Left renal cortex interstitium (tissue), 4 donors: ENCODE measurements at places on chromosomes 4 and X.

- DNase-seq = no peak
These were observed 1254.6 kb downstream of the PCDH18 start for GRCh38 chr4:136277741-136278140.

DNA sequence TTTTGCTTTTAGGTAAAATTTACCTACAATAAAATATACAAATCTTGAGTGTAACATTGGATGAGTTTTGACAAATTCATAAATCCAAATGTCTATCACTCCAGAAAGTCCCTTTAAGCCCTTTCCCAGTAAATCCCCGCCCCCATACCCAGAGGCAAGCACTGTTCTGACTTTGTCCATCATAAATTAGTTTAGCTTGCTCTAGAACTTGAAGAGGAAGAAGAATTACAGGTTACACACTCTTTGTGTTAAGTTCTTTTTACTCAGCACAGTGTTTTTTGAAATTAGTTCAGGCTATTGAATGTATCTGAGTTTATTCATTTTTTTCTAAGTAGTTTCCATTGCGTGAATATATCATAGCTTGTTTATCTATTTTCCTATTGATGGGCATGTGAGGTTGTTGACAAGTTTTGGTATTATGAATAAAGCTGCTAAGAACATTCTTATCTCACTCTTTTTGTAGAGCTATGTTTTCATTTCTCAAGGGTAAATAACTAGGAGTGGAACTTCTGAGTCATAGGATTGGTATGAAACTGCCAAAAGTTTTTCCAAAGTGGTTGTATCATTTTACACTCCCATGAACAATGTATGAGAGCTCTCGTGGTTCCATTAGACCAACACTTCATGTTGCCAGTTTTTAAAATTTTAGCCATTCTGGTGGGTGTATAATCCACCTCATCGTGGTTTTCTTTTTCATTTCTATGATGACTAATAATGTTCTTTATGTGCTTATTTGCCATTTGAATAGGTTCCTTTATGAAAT, 22.4 kb upstream of the HPSE start:
- no peak for DNase-seq

GRCh38 chr4:180798036-180798577, 1445.1 kb upstream of the TENM3 start:
- DNase-seq = no peak

GRCh38 chr4:10809905-10810304, 125.3 kb upstream of the CLNK start:
- no peak for DNase-seq

DNA sequence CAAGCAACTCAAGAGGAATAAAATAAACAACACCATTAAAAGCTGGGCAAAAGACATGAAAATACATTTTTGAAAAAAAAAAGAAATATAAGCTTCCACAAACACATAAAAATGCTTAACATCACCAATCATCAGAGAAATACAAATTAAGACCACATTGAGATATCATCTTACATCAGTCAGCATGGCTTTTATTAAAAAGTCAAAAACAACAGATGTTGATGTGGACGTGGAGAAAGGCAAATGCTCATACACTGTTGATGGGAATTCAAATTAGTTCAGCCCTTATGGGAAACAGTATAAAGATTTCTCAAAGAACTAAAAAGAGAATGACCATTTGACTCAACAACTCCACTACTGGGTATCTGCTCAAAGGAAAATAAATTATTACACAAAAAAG, 59.6 kb downstream of the STK32B start:
- DNase-seq = no peak

DNA sequence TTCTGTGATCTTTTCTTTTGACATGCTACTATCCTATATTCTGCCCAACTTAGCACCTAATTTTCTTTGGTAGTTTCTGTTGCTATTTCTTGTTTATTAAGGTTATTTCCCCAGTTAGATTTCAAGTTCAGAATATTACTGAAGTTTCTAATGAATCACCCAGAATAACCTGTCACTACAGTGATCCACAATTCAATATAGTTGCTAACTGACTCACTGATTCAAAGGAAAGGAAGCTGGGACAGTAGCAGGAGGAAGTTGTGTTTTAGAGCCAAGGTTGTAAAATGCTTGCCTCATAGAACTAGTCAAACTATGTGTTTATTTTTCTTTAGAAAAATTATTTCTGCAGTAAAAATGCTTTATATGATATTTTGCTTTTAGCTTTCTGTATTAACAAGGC, 37.4 kb downstream of the PAK3 start:
- no peak for DNase-seq

DNA sequence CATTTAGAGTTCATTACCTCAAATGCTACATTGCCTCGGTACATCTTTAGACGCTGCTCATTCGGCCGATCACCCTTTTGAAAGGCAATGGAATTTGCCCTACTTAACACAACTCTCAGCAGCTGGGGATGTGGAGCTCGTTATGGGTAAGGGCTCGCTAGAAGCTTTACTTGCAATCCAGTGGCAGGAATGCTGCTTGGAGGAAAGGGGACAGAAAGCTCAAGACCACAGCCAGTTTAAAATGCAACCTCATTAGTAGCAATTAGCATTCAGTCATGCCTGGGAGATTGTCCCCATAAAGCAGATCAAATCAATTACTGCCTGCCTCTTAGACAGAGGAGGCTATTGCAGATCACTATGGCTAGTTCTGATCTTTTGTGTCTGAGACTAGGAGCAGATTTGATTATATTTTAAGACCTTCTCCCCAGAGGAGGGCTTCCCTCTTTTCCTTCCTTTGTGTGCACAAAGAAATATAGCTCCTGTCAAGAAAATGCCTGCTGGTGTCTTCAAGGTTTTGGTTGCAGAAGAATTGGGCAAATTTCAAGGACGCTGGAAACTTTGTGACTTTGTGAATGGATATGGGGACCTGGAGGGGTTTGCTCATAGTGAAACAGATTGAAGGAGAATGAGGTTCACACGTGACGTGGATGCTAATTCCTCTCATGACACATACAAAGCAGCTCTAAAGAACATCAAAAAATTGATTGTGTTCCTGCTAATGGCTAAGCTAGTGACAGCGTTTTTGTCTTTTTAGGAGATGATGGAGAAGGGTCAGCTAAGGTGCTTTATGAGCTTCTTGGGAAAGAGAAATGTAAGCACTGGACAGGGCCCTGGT, 237.5 kb upstream of the GLRA2 start:
- DNase-seq = no peak

DNA sequence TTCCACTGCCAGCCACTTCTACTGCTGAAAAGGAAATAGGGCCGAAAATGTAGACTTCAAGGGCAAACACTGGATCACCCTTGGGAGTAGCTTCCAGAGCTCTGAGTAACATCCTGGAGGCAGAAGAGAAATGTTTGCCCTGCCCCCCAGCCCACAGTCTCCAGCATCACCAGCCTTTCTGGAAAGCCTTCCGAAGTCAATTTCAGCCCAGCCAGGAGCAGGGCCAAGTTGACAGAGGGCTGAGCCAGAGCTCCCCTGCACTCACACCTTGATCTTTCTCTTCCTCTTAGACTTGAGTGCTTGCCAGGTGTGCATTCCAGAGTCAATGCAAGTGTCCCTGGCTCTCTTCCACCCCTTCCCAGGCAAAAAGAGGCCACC, 35.2 kb downstream of the SLC25A5 start:
- no peak for DNase-seq

GRCh38 chrX:123610915-123611314, 121.9 kb downstream of the THOC2 start:
- no peak for DNase-seq

GRCh38 chrX:8254401-8254800, 83.3 kb upstream of the VCX2 start:
- no peak for DNase-seq

DNA sequence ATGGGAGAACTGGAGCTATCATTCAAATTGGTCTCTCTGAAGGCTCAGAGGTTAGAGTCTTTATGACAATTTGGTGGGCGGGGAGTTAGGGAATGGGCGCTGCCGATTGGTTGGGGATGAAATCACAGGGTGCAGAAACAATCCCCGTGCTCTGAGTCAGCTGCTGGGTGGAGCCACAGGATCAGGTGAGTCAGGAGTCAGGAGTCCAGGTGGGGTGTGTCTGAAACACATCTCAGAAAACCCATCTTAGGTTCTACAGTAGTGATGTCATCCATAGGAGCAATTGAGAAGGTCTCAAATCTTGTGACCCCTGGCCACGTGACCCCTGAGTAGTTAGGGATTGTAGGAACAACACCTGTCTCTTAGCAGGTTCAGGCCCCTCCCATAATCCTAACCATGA, 41.6 kb upstream of the TLR3 start:
- DNase-seq = no peak

DNA sequence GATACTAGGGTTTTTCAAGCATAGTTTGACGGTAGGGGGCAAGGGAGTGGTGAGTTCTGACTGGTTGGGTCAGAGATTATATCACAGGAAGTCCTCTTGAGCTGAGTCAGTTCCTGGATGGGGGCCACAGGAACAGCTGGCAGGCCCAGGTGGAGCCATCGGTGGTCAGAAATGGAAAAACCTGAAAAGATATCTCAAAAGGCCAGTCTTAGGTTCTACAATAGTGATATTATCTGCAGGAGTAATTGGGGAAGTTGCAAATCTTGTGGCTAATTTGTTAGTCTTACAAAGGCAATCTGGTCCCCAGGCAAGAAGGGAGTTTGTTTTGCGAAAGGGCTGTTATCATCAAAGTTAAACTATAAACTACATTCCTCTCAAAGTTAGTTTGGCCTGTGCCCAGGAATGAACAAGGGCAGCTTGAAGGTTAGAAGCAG, 159.3 kb downstream of the PTCHD1 start:
- DNase-seq = no peak

DNA sequence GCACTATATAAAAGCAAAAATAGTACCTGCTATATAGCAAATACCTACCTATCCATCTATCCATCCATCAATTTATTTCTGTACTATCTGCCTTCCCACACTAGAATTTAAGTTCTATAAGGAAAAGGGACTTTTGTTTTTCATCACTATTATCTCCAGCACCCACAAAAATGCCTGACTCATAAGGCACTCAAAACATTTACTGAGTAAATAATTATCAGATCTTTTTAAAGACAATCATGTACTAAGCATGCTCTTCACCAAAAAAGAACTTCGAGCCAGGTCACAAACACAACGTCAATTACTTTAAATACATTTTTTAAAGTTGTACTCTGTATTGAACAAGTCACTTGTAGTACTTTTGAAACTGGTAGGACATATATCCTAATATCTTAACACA, 119.9 kb downstream of the FBXW7 start:
- no peak for DNase-seq

GRCh38 chr4:2260344-2261109, 1.4 kb downstream of the MXD4 start:
- no peak for DNase-seq

DNA sequence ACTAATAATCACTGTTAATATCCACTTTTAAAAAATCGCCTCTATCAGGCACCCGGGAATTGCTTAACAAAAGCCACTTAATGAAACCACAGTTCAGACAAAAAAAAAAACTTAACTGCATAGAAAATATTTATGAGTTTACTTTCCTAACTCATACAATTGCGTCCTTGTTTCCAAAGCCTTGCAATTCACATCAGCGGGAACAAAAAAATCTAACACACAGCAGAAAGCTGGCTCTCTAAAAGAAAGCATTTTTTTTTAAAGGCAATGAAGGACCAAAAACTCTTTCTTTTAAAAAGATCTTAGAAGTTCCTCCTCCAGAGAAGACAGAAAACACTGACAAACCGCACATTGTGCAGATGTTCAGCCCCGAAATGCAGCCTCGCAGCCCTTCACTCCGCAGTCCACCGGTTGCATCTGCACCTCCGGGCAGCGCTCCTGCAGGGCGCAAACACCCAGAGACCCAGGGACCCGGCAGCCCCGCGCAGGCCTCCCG, 812 bp downstream of the FAT1 start:
- peak; percentile 63 for DNase-seq

DNA sequence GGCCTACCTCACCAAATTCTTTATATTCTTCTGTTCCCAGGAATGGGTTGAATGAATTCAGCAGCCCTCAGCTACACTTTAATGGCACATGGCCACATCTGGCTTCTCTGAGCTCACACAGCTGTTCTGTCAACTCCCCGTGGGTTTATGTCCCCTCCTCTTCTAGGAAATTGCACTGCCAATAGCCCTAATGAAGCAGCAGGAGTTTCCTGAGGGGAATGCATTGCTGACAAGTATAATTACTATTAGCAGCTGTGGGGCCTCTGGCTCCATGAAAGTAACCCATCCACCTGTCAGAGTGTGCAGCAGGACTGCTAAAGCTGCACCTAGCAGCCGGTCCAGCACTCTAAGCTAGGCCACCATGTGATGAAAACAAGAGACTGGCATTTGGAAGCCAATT, 50.3 kb downstream of the FTHL17 start:
- DNase-seq = no peak

GRCh38 chrX:55907968-55908607, 190.5 kb downstream of the RRAGB start:
- DNase-seq = no peak
